Amniotic epithelial cell (primary cell): ENCODE measurements at places on chromosomes 13 and 19.

GRCh38 chr19:57382806-57383488, 6.7 kb upstream of the ZNF548 start:
- DNase-seq: no peak

DNA sequence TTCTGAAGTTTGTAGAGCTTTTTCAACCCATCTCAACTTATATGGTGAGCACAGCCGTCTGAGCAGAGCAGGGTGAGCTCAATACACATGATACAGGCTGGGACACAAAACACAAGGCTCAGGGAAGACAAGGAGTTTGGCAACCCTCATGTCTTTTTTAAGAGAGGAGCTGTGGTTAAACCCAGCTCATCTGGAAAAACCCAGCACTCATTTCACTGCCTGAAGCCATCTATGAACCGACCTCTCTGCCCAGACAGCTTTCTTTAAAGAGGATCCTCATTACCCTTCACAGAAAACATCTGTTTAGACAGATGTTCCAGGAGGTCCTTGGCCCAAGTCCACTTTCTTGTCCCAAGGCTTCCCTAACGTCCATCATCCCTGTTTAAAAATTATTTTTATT, 170.0 kb upstream of the TSHZ3 start:
- DNase-seq: no peak

- DNase-seq: no peak
These were observed 1289.2 kb upstream of the PCDH20 start for GRCh38 chr13:62704875-62705274.

DNA sequence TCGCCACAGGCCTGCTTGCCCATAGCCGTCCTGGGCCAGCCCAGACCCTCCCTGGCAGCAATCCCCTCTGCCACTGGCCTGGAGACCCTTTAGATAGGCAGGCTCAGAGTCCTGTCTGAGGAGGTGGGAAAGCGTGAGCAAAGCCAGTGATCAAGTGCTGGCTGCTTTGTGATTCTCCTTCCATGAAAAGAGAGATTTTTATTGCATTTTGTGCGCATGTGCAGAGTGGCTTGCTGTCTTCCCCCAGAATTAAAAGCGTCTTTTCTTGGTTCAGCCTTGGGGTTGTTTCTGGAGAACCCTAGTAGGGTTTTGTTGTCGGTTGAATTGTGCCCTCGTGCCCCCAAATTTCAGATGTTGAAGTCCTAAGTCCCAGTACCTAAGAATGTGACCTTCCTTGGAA, 44.9 kb upstream of the DCT start:
- DNase-seq: no peak
